ENCODE measurements at places on chromosomes 1 and 21. TPM values are rescaled to one million over a fixed set of nuclear protein-coding genes. Genes with fewer than 3 reads are reported as not detected.

DNA sequence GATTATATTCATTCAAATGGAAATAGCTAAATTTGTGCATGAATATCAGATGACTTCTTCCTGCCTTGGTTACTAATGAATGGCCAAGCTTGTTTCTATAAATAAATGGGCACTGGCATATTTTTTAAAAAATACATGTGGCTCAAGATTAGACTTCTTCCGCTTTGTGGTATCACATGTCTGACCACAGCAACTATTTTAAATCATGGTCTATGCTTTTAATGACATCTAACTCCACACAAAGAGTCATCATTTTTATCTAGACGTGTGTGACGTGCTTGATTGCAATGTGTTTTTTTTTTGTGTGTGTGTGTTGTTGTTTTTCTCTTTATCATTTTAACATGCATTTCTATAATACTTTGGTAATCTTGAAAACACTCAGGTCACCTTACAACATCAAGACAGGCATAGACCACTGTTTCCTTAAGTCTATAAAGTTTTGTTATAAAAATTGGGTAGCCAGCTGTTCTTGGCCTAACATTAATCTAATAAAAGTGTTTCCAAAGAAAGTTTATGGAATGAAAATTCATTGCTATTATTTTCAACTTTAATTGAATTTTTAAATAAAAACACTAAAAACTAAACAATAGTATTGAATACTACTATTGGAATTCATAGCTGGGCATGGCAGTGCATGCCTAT, 29.5 kb downstream of the RGS1 start:
- DNase-seq: no peak

- DNase-seq: no peak
These were observed 458.9 kb downstream of the NCAM2 start for GRCh38 chr21:21457077-21457476.

The ZSWIM5 gene
- 7.6 TPM for polyA plus RNA-seq

- DNase-seq: no peak
These were observed 1.7 kb upstream of the FYB2 start for GRCh38 chr1:56820755-56821461.

DNA sequence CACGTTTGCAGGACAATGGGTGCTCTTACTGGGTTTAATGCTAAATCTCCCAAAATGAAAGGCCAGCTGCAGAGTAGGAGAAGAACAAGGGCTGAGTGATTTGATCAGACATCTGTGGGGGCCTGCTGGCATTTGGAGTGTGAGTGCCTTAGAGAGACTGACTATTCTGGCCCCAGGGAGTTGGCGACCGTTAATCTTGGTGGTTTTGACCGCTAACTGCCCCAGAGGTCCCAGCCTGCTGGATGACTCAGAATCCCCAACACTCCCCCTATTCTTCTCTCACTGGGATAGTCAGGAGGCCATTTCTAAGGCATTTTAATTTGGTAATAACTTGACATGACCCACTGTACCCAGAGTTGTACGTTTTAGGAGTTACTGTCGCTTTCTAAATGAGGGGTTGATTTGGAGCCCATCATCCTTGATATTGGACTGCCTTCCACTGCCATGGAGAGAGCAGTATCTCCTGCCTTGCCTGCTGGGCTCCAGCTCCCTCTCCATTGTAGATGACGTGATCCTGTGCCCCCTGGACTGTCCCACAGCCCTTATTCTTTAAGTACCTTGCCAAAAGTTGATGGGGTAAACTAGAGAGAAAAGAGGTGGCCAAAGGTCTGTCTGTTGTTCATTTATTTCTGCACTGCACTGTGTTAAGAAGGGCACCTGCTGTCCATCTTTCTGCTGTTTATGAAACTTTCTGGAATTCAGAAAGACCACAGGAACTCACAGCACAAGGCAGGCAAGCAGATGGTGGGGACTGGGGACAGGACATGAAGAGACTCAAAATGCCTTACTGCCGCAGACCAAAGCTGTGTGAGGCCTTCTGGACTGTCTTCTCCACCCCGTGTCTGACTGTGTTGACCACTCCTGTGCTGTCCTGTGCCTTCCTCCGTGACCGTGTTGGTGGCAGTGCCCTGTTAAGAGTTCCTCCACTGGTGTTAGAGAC, 98.2 kb upstream of the ARTN start:
- DNase-seq: no peak

Data from right renal cortex interstitium (tissue), 3 donors.